AG09309 (cell line): ENCODE measurements at places on chromosomes 5 and 9.

- DNase-seq, result no peak
Measured at GRCh38 chr9:137150617-137151457, 11.9 kb downstream of the GRIN1 start.

GRCh38 chr9:119698535-119698934 lies 329.3 kb upstream of the BRINP1 start:
- DNase-seq, result no peak

DNA sequence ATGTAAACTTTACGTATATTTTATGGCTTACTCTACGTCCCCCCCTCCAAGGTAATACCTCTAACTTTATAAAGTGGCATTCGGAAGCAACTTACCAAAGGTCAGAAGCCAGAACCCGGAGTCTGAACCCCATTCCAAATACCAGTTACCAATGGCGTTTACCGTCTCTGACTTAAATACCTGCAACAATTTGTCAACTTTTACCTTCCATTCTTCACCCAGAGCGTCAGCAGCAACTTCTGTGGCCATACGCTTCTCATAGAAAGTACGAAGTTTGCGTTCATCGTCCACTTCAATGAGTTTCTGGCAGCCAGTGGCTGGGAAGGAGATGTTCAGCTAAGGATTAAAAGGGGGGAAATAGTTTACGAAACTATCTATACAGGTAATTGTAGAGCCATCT lies 753 bp downstream of the RPS6 start:
- DNase-seq, result no peak

DNA sequence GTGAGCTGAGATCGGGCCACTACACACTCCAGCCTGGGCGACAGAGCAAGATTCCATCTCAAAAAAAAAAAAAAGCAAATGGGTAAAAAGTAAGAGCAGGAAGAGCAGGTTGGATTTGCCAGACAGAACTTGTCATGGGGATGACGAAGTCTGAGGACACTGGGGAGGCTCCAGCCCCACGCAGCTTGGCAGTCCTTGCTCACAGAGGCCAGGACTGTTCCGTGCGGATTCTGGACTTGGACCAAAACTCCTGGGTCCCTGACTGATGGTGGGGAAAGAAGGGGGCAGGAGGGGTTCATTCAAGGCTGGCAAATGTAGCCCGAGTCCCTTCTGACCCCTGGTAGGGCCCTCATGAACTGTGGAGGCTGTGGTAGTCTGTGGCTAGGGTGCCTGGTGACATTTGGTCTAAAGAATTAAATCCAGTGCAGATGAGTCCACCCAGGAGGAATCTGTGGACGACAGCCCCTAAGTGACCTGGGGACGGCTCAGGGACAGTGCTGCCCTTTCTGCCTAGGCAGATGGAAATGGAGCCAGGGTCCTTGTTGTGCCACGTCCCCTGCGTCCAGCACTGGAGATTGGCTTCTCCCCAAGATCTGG lies 3.1 kb downstream of the FGD3 start:
- no peak for DNase-seq

GRCh38 chr9:91029650-91030361 lies 228.2 kb downstream of the SYK start:
- no peak for DNase-seq

DNA sequence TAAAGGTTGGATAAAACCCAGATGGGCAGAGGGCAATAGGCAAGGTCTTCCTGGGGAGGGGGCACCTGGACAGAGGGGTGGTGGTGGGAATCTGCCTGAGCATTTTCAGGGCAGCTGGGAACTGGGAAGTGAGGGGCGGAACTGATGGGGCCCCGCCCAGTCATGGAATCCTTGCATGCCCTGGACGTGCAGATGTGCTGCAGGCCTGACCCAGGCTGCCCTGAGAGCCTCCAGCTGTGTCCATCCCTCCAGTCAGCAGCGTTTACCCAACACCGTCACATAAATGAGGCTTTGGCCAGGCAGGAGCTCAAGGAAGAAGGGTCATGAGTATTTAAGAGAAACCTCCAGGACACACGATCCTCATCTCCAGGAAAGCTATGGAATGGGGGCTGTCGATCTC lies 70.3 kb downstream of the DAB2IP start:
- no peak for DNase-seq

DNA sequence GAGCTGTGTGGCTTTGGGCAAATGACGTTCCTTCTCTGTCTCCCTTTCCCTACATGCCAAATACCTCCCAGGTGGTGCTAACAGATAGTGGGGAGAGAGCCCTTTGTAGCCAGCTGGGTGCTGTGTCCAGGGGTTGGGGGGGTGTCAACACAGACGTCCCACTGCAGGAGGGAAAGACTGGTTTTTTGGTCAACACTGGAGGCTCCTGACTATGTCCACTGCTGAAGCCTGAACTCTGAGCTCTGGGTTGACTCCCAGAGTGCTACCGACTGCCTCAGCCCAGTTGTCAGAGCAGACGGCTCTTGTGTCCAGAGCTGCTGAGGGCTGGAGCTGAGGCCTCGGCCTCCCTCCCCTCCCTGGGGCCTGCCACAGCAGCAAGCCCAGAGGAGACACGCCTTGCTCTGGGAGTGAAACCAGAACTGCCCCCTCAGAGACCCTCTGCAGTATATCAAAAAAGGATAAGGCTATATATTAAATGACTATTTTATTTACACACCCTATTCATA lies 14.8 kb upstream of the SLC25A51 start:
- DNase-seq, result no peak

GRCh38 chr5:104573949-104574709 lies 1011.5 kb upstream of the NUDT12 start:
- no peak for DNase-seq

DNA sequence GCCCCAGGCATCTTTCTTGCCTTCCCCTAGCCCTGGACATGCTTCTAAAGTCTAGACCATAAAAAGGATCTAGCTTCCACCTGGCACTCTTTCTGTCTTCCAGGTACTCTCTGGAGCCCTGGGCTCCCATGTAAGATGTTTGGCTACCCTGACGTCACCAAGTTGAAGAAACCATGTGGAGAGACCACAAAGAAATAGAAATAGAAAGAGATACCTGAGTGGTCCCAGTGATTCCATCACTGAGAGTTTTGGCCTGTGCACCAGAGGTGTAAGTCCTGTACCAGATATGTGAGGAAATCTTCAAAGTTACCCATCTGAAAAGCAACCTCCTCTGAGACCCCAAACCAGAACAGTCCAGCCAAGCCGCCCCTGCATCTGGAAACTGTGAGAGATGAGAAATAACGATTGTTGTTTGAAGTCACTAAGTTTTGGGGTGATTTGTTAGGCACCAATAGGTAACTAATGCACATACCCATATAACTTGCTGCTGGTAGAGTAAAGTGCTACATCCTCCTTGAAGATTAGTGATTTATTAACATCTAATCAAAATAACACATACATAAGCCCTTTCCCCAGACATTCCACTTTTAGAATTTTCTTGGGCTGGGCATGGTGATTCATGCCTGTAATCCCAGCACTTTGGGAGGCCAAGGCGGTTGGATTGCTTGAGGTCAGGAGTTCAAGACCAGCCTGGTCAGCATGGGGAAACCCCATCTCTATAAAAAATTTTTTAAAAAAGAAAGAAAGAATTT lies 85.7 kb upstream of the LHFPL2 start:
- no peak for DNase-seq

GRCh38 chr5:37811866-37812265 lies 28.0 kb downstream of the GDNF start:
- DNase-seq, result no peak

DNA sequence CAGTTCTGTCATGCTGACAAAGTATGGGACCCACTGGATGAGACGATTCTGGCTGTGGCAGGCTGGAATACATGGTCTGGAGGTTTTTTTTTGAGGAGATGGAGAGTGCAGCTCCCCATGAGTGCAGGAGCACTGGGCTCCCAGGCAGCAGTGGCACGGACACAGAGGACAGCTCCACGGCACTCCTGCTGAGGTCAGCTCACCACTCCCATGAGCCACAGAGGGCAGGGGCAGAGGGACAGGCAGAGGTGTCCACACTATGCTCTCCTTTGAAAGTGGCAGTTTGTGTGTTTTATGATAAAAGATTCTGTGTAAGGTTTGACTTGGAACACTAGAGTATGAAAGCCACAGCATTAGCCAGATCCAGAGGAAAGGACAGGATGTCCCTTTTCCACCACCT lies 114.4 kb downstream of the UBE2R2 start:
- no peak for DNase-seq

GRCh38 chr5:37580106-37580505 lies 201.0 kb downstream of the WDR70 start:
- no peak for DNase-seq

GRCh38 chr9:14304259-14304658 lies 9.7 kb downstream of the NFIB start:
- DNase-seq, result no peak

DNA sequence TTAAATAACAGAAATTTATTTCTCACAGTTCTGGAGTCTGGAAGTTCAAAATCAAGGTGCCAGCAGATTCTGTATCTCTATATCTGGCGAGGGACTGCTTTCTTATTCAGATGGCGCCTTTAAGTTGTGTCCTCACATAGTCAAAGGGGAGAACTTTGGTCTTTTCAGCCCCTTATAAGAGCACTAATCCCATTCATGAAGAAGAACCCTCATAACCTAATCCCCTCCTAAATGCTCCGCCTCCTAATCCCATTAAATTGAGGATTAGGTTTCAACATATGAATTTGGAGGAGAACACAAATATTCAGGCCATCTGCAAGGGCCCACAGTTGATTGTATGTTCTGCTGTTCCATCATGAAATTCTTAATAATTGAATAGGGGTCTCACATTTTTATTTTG lies 10.8 kb upstream of the CCDC152 start:
- DNase-seq, result no peak

GRCh38 chr5:128579093-128579492 lies 41.0 kb upstream of the FBN2 start:
- DNase-seq, result peak; percentile 92

GRCh38 chr5:64771736-64772135 lies 3.0 kb downstream of the CWC27 start:
- no peak for DNase-seq

DNA sequence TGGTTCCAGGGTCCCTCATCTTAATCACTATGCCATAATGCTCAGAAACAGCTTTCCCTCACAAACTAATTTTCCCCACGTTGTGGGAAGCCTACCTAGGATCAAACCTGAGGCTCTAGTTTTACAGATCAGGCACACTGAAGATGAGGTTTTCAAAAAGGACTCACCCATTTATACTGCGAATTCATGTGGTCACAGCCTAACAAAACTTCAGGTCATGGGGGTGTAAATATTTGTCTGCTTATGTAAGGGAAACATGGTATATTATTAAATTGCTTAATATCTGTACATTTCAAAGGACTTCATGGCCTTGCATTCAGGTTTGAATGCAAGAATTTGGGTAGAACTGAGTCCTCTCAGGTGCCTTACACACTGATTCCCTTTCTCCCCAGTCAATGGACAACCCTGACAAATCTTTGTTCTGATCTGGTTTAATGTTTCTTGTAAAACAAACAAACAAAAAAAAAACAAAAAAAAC lies 12.1 kb downstream of the ZFAND5 start:
- no peak for DNase-seq

- DNase-seq, result peak; percentile 14
Measured at GRCh38 chr5:42912184-42912798, 100.6 kb upstream of the SELENOP start.

- DNase-seq, result no peak
Measured at GRCh38 chr5:41410737-41411136, 99.7 kb downstream of the PLCXD3 start.

DNA sequence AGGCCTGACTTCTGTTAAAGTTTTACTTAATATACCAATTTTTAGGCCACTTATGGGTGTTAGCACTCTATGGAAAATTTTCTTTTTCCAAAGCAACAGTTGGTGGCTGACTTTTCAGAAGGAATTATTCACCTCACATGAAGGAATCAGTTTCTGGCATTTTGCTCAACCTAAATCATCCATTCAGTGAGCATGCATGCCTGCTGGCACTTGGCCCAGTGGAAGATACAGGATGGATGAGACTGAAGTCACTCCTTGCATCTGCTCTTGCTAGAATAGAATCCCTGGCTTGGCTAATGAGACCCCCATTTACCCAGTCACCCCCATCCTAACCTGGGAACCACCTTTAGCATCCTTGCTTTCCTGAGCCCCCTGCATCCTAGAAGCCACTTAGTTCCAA lies 131.7 kb downstream of the WDR41 start:
- DNase-seq, result no peak

DNA sequence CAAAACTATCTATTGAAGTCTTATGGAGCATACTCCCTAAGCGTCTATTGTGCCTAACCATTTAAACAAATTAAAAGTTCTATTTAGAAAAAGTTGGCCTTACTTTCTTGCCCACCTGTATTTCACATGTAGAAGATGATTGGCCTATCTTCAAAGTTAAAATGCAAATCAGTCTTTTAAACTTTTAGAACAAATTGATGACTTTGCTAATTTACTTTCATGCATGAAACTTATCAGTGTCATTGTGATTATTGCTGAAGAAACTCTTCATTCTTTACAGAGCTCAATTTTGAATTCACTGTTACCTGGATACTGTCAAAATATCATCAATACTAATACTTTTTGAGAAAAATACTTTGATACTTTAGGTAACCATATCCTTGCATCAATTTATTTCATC lies 216.1 kb downstream of the COX7C start:
- no peak for DNase-seq

GRCh38 chr5:16140417-16140816 lies 39.2 kb downstream of the MARCHF11 start:
- DNase-seq, result no peak

GRCh38 chr9:123174887-123175518 lies 93.4 kb downstream of the STRBP start:
- DNase-seq, result no peak

GRCh38 chr9:26800322-26800721 lies 92.3 kb downstream of the CAAP1 start:
- DNase-seq, result no peak

- no peak for DNase-seq
Measured at GRCh38 chr9:69496846-69497450, 171.9 kb downstream of the ENTREP1 start.

GRCh38 chr9:37937366-37937765 lies 33.4 kb upstream of the SLC25A51 start:
- DNase-seq, result no peak

DNA sequence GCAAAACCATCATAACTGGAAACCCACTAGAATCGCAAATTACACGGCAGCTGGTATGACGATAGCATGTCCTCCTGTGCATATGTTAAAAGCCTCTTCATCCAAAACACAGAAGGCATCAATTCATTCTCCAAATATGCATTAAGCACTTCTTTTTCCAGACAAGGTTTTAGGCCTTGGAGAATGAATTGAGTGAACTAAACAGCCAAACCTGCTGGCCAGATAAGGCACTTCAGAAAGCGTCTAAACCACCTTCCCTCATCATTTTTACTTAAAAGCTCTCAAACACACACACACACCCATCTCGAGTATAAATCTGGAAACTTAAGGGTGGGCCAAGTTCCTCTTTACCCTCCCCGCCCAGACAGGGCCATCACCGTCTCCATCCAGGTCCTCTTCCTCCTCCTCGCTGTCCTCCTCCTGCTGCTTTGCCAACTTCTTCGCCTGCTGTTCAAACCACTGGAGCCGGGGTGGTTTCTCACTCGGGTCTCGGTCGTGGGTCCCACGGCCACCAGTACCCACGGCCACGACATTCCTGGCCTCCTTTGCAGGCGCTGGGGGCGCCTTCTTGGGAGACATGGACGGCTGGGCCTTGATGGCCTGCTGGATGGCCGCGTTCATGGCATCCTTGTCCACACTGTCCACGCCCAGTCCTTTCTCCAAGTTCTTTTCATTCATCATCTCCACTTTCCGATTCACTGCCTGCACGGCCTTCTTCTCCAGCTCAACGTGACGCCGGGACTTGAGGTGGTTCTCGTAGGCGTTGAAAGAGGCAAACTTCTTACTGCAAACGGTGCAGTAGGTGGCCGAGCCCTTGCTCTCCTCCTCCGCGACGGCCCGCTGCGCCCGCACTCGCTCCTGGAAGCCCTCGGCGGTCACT lies 696 bp downstream of the ZNF622 start:
- no peak for DNase-seq

- no peak for DNase-seq
Measured at GRCh38 chr5:91956738-91957137, 573.6 kb upstream of the ARRDC3 start.
